ENCODE measurements at places on chromosomes 2 and 18. TPM values are rescaled to one million over a fixed set of nuclear protein-coding genes. Genes with fewer than 3 reads are reported as not detected.

The TXNL4A gene
- 74.0 TPM for total RNA-seq

The SLC14A1 gene
- total RNA-seq: 443 TPM

The SLC38A11 gene
- not detected for total RNA-seq

The REG1B gene
- total RNA-seq: not detected

The GPR35 gene
- total RNA-seq: 0.19 TPM

The CDK15 gene
- 0.12 TPM for total RNA-seq

The SERPINB10 gene
- 0.13 TPM for total RNA-seq

Measured in aortic smooth muscle cell (primary cell).